Left colon (tissue), 2 donors: ENCODE measurements at places on chromosomes 2 and 18. TPM values are rescaled to one million over a fixed set of nuclear protein-coding genes. Genes with fewer than 3 reads are reported as not detected.

The RAB27B gene
- total RNA-seq: 9.7 TPM

The ASB18 gene
- not detected for total RNA-seq

The GALNT14 gene
- 0.31 TPM for total RNA-seq

The PRKCE gene
- 22.2 TPM for total RNA-seq

The BMPR2 gene
- 42.8 TPM for total RNA-seq
